ENCODE measurements at places on chromosomes 2 and 18.
A peak's percentile ranks its signal among the peaks of the same experiment; 100 is the strongest.

- DNase-seq, result no peak
These were observed 1.5 kb downstream of the OSBPL1A start for GRCh38 chr18:24396082-24396633.

DNA sequence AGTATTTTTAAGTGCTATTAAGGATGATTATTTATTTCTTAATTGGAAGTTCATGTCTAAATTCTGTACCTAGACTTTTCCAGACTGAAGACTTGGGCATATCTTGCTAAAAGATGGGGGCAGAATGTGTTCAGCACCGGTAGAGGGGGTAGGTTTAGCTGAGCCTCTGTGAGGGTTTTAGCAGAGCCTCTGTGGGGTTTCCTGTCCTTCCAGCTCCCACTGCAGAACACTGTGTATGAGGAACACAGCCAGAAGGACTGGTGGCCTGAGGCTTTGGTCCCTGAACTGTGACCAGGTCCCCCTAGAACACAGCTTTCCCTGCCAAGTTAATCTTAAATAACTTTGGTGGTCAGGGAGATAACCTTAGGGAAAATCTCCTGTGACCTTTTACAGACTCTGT is 123.4 kb upstream of the EPC2 start:
- no peak for DNase-seq

DNA sequence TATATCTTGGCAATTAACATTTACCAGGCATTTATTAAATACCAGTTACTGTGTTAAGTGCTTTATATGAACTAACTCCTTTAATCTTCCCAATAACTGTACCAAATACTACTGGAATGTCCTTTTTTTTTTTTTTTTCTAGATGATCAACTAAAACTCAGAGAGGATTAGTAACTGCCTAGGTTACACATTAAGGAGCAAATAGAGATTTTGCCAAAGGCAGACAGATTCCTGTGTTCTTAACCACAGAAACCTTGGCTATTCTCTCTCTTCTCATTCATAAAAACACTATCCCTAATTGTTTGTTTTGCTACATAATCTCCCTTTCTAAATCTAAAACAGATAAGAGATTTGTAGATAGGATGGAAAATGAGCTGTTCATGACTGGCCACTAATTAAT is 13.3 kb downstream of the DHX57 start:
- no peak for DNase-seq

GRCh38 chr2:197229509-197230443 is 80.8 kb downstream of the ANKRD44 start:
- DNase-seq, result no peak

DNA sequence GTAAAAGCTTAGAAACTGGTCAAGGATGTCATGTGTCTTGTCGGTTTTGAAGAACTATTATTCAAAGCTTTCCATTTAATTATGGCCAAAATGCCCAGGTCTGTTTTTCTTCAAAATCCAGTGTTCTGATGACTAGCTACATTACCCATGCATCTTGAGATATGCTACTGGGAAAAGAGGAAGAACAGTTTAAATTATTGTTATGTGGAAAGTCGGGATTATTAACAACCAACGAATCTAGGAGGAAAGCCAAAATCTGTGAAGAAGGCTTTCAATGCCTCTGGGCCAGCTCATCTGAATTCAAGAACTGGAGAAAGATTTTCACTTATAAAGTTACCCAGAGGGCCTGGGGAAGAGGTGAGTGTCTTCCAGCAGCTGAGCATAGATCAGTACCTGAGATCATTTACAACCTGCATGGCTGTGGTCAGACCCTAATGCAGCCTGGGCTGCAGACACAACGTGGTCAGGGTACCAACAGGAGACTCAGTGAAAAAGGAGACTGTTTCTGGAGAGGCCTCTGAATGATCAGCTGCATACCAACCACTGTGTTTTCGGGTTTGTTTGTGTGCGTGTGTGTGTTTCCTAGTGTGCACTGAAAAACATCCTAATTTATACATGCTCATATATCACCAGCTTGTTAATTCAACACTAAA is 308.5 kb downstream of the NRXN1 start:
- no peak for DNase-seq

GRCh38 chr18:13622751-13623150 is 103.6 kb downstream of the FAM210A start:
- DNase-seq, result no peak

GRCh38 chr2:17171446-17172049 is 346.7 kb downstream of the RAD51AP2 start:
- DNase-seq, result no peak

DNA sequence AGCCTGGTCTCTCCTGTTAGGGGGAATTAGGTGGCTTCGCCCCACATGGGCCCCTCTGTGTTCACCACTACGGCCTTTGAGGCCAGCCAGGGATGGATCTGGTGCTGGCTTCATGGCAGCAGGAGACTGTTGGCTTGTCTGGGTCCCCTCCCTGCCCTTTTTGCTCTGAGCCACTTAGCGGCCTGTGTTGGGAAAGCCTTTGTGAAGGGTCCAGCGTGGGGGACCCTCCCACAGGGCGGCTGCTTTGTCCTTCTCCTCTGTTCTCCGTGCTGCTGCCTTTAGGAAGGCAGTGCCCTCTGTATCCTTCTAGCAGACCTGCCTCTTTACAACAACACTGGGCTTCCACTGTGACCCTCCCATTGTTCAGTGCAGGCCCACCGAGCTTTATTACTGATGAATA is 118.4 kb downstream of the TSN start:
- no peak for DNase-seq

DNA sequence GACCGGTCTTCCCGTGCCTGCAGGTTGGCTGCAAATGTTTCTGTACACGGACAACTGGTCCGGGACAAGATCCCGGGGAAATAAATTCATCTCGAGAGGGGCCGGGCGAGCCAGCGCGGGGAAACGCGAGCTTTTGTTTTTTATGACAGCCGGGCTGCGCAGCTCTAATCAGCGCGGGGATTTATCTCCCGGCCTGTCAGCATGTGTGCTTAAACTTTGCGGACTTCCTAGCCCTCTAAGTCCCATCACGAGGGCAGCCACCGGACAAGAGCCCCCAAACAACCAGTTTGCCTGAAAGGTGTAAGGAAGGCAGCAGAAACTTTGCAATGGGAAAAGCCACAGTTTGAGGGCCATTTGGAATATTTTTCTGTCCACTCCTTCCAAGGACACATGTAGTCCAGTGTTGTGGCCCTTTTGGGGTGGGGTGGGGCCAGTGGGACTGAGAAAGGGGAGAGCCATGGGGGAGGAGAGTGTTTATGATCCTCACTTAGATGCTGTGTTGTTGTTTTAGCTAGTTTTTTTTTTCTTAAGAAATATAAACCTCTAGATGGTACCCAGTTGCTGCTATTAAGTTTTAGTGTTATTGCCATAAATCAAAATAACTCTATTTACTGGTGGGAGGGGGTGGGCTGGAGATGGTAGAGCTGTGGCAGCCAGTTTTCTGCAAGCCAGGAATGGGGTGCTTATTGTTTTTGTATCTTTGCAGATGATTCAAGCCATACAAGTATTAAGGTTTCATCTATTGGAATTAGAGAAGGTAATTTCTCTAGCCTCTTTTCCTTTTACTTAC is 6.0 kb downstream of the MEIS1 start:
- DNase-seq, result no peak

DNA sequence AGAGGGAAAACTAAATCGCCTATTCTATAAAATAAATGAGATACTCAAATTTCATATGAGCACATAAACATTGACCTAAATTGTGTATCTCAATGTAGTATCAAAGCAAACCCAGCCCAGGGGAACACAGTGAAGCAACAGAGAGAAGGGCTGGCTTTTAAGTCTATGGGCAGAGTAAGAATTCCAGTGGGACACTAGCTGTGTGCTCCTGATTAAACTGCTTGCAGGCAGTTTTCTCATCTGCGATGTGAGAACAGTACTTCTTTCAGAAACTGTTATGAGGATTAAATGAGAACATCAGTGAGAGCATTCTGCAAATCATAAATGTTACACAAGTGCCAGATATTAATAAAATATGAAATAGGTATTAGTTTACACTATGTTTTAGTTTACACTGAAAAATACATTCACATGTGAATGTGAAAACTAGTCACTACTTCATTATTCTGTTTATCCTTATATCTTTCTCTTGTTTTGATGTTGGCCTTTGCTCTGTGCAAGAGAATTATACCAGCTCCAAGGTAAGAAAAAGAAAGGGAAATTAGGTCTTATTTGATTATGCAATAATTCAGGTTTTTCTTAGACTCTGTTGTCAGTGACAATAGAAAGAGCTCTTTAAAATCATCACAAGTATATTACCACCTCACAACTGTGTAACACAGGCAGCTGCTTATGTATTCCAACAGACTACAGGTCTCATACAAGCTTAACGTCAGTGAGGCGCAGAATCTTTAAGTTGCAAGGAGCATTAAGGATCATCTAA is 47.5 kb downstream of the GAREM1 start:
- no peak for DNase-seq

GRCh38 chr18:2589345-2590068 is 18.1 kb downstream of the NDC80 start:
- no peak for DNase-seq

- DNase-seq, result no peak
These were observed 12.4 kb downstream of the PTPN4 start for GRCh38 chr2:119772128-119772527.

- DNase-seq, result peak; percentile 86
These were observed 10.3 kb downstream of the PTPRN start for GRCh38 chr2:219298759-219299371.

DNA sequence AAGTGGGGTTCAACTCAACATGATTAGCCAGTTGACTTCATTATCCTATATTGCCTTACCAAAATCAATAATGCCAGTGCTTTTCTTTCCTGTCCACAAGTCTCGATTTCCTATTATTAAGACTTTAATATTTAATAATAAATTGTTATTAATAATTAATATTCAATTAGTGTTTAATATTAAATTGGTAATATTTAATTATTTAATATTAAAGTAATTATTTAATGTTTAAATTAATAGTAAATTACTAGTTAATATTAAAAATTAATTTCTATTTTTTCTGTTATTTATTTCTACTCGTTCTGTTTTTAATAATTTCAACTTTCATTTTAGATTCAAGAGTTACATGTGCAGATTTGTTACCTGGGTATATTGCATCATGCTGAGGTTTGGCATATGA is 243.2 kb downstream of the GULP1 start:
- no peak for DNase-seq

- DNase-seq, result no peak
These were observed 499.3 kb upstream of the FANCL start for GRCh38 chr2:58740426-58740825.

DNA sequence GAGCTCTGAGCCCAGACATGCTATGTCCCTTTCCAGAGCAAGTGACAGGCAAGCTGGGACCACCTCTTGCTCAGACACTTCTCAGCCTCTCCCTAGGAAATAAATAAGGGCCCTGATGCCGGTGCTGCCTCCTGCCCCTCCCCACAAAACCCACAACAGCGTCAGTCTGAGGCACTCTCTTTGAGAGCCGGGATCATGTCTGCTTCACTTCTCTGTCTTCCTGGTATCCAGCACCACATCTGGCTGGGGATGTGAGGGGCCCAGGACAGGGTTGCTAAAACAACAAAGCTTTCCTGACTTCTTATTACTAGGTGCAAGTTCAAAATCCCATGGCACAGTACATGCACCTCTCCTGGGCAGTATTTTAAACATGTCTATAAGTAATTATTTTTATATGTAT is 103.9 kb upstream of the GLI2 start:
- no peak for DNase-seq

GRCh38 chr2:20231598-20232026 is 6.7 kb upstream of the SDC1 start:
- DNase-seq, result no peak

DNA sequence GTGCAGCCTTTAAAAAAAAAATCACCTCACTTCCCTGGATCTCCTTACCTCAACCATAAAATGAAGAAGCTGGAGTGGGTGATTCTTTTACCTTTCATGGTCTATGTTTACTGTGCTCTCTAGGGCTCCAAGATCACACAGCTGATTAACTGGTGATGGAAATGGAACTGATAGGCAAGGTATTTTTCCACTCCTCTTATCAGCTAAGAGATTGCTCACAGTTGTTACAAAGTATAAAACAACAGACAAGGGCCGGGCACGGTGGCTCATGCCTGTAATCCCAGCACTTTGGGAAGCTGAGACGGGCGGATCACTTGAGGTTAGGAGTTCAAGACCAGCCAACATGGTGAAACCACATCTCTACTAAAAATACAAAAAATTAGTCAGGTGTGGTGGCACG is 14.5 kb downstream of the RPS27A start:
- no peak for DNase-seq

DNA sequence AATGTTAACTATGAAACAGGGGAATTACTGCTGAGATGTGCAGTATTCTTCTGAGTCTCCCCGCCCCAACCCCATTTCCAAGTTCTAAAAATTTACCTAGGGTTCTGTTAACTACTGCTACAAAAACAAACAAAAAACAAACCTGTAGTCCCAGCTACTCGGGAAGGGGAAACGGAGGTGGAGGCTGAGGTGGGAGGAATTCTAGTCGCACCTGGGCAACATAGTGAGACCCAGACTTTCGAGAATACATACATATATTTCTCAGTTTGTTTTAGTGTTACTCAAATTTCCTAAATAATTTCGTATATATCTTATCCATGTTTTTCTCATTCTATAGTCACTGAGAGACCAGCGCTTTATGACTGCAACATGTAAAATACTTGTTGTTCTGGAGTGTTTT is 989 bp downstream of the STAM2 start:
- DNase-seq, result no peak

GRCh38 chr18:45321520-45321919 is 293.8 kb upstream of the SLC14A2 start:
- no peak for DNase-seq

DNA sequence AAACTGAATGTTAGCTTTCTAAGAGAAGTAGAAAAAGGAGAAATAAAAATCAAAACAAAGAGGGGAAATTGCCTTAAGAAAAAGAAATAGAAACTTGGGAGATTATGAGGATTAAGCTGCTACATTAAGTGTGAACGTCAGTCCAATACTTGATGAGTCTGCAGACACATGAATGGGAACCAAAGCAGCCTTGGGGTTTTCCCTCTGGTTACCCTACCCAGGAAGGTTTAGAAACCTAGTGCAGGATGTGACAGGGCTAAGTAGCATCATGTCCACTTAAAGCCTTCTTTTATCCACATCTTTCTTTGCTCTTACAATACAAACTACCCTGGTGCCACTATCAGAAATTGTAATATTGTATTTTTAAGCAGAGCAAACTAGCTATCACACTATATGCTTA is 22.3 kb downstream of the SLC35F5 start:
- DNase-seq, result no peak

DNA sequence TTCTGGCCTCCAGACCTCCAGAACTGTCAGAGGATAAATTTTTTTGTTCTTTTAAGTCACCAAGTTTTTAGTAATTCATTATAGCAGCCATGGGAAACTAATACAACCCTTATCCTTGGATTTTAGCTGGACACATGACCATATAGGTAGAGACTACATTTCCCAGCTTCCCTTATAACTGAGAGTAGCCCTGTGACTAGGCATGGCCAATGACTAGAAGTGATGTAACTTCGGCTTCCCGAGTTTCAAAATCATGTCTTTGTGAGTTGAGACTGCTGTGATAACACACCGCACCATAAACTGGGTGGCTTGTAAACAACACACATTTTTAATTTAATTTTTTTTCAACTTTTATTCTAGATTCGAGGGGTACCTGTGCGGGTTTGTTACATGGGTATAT is 134.0 kb upstream of the SERTAD2 start:
- no peak for DNase-seq

GRCh38 chr2:160672211-160672610 is 178.6 kb upstream of the RBMS1 start:
- no peak for DNase-seq

GRCh38 chr2:78780864-78781583 is 244.5 kb upstream of the REG3G start:
- no peak for DNase-seq

GRCh38 chr2:204892506-204893255 is 347.4 kb downstream of the PARD3B start:
- DNase-seq, result no peak
